ENCODE measurements at places on chromosomes 4 and X.

DNA sequence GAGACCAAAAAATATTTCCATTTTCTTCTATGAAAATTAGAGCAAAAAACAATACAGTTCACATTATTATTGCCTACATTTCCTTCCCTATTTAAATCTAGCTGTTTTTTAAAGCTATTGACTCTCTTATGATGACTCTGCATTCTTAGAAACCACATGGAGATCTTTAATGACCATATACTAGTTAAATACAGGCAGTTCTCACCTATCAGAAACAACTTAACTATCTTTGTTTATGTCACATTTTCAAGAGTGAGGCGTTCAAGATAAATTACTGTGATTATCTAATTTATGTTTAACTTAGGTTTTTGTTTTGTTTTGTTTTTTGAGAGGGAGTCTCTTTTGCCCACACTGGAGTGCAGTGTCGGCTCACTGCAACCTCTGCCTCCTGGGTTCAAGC is 3.0 kb downstream of the CISD2 start:
- DNase-seq: no peak

DNA sequence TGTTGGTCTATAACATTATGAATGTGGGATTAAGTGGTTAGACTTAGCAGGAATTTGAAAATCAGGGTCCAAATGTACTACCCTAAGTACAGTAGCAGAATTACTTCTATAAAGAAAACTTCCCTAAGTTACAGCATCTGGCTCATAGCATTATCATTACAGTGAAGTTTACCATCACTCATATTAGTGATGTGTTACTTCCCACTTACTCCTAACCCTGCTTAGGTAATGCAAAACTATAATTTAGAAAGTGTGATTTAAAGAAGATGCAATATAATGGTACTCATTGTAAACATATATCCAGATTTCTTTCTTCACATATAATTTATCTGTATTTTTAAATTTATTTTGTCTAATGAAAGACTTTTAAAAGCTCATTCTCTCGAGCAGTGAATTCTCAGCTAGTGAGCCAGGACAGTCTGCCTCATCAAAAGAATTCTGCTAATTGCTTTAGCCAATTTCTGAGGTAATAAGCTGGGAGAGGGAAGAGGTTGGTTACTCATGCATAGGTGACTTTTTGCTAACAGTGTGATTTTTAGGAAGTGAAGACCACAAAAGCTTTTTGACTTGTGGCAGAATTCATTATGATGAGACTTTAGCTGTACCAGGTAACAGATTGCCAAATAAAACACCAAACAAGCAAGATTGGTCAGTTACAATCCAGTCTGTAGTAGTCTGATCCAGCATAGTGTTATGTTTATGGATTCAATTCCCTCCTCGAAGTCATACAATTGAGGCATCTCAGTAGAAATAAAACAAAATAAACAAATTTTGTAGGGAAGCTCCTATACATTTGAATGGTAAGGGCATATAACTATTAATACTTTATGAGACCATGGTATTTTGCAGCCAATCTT is 21.0 kb downstream of the PLS3 start:
- DNase-seq: no peak

- no peak for DNase-seq
Measured at GRCh38 chrX:19212037-19212436, 89.8 kb upstream of the ADGRG2 start.

DNA sequence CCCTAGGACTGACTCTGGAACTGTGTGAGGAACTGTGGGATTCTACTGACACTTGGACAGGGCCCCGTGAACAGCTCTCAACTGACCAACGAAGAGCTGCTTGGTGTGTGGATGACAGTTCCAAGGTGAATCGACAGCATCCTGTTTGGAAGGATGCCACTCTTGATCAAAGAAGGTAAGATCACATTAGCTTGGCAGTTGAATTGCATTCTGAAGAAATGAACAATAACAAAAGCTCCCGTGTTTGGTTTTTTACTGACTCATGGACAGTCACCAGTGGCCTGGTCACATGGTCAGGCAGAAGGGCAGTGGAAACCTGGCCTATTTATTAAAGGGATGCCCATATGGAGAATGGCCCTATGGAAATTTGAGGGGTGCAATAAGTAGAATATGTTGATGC is 33.1 kb upstream of the GPR34 start:
- no peak for DNase-seq

GRCh38 chrX:153414856-153415510 is 3.7 kb downstream of the ZFP92 start:
- no peak for DNase-seq

DNA sequence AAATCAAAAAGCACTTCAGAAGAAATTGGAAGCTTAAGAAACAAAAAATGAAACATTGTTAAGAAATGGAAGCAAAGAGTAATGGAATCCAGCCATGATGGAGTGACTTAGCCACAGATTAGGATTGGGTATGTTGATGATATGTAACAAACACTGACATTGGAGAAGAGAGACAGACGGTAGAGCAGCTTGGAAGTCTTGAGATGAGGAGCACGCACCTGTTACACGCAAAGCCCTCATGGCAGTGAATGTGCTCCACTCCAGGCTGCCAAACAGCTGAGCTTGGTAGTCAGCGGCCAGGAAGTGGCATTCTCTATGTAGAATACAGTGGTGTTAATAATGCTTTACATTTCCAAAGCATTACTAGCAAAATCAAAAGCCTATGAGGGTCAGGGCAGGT is 56.9 kb upstream of the GPRIN3 start:
- DNase-seq: no peak

DNA sequence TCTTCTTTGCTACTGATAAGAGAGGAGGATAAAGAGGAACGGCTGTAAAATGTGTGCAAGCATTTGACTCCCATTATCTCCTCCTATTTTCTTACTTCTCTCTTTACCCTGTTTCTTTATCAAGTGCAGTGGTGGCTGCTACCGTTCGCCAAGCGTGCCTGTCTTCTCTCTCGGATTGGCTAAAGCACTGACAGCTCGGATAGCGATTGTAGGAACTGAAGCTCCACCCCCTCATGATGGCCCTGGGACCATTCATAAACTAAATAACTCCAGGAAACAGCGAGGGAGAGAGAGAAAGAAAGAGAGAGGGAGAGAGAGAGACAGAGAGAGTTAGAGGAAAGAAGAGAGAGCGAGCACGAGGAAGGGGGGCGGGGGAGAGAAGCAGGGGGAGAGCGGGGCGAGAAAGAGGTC is 305 bp upstream of the MAB21L2 start:
- no peak for DNase-seq

DNA sequence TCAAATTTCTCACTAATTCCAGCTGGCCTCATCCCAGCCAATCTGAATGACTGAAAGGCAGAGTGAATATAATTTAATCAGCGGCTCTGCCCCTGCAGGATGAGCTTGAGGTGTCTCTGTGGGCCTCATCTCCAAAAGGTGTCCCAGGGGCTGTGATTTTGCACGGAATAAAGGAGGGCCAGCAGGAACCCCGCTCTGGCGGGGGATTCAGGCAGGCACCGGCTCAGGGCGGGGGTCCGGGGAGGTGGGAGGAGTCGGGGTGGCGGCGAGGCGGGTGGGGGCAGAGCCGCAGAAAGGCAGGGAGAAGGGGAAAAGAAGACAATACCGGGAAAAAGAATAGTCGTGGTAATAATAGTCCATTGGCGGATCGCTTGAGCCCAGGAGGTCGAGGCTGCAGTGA is 16.0 kb upstream of the ERCC6L start:
- no peak for DNase-seq

GRCh38 chrX:3445806-3446490 is 99.5 kb upstream of the MXRA5 start:
- no peak for DNase-seq

DNA sequence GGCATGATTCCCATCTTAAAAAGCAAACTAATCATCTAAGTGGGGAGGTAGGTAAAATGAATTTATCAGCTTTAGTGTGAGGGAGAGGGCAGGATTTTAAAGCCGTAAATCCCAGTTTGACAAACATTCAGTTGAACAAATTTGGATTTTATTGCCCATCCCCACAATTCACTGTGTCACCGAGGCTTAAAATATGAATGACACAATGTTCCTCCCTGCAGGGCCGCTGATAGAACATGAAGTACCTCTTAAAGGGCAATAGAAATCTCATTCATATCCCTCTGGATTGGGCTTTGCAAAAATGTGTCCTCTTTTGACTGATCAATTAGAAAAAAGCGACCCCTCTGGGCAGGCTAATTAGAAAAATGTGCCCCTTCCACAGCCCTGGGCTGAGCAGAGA is 45.5 kb upstream of the SMAD1 start:
- no peak for DNase-seq

GRCh38 chr4:110953898-110954297 is 331.0 kb upstream of the PITX2 start:
- DNase-seq: no peak

GRCh38 chr4:71648448-71648847 is 135.4 kb downstream of the GC start:
- no peak for DNase-seq

GRCh38 chr4:4270529-4270928 is 19.4 kb downstream of the LYAR start:
- no peak for DNase-seq

DNA sequence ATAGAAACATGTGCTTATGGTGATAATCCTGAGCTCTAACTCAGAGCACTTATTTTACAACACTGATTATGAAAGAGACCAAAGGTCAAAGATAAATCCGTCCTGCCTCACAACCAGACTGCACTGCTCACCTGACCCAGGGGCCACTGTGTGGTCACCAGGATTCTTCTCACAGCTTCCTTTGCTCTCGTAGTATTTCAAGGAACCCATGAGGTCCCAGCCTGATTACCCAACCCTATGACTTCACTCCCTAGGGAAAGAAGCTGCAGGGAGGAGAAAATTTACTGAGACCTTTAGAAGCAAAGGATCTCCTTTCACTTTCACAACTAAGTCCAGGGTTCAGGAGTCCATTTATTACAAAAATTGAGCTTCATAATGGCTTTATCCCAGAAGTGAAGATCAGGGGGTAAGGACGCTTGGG is 9.6 kb downstream of the SLC25A5 start:
- DNase-seq: no peak

- DNase-seq: peak; percentile 50
Measured at GRCh38 chr4:1748465-1748995, 27.2 kb downstream of the TACC3 start.

DNA sequence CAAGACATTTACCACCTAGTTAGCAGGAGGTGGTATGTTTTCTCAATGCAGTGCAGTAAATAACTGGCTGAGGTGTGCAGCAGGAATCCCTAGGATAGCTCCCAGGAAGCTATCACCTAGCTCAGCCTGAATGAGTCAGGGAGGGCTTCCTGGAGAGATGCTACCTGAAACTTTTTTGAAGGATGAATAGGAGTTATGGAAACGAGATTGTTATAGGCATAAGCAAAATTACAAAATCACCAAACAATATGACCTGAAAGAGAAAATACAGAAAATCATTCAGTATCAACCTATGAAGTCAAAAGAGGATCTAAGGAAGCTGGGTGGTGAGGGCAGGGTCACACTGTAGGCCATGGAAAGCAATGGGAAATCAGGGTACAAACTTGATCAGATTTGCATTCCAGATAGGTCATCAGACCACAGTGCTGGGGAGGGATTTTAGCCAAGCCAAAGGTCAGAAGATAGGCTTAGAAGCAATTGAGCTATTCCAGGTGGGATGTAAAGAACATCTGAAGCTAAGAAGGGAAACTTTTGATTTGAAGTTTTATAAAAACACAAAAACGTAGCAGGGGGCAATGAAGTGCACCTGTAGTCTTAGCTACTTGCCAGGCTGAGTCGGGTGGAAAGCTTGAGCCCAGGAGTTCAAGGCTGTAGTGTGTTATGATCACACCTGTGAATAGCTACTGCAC is 11.3 kb downstream of the AREG start:
- no peak for DNase-seq

GRCh38 chrX:9785944-9786797 is at the start of gene SHROOM2:
Gene SHROOM2 (plus strand): TSS chrX:9786429. CDS start chrX:9786546, 117 bp downstream.
- DNase-seq: no peak

GRCh38 chr4:187178084-187178483 is 454.4 kb upstream of the FAT1 start:
- DNase-seq: no peak

DNA sequence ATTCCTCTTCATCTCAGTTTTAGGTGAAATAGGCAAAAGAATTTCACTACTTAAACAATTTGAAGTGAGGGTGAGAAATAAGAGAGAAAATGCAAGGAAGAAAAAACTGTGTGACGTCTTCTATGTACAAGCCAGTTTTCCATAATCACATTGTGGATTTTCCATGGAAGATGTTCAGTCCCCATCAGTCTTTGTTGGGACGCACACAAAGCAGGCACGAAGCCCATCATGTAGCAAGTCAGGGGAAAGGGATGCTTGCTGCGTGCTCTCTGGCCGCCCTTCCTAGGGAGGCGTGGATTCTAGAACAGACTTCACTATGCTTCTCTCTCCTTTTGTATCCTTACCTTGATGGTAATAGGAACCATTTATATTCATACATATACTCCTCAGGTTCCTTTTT is 54.7 kb downstream of the RBPJ start:
- no peak for DNase-seq

GRCh38 chr4:107862658-107863057 is 37.9 kb downstream of the SGMS2 start:
- DNase-seq: no peak

DNA sequence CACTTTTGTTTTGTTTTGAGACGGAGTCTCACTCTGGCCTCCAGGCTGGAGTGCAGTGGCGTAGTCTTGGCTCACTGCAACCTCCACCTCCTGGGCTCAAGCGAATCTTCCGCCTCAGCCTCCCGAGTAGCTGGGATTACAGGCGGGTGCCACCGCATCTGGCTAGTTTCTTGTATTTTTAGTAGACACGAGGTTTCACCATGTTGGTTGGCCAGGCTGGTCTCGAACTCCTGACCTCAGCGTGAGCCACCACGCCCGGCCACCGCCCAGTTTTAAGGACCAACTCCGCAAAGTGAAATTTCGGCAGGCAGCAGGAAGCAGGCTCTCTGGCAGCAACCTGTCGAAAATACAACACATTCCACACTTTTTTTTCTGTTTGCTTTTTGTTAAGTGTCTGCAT is 13.4 kb downstream of the DHRSX start:
- no peak for DNase-seq

DNA sequence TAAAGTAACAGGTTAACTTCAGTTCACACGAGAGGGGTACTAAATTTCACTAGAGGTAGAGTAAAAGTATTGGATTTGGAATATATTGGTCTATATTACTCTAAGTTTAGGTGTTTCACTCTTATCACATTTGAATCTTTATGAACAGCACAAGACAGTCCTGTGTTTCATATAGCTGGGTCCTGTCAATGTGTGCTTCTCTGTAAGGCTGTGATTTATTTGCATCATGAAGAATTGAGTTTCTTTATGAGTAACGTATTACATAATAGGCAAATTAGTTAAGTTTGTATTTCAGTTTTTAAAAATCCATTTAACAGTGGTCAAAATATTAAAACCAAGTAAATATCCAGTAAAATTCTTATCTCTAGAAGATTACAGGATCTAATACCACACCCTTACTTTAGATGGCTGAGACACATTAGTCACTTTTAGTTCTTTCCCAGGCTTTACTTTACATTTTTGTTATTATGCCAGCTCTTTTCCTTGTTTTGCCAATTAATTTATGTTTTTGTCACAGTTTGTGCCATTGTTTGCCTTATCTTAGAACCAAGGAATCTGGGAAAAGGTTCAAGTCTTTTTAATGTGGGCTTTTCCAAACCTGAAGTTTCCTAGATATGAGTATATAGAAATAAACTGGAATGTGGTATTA is 32.1 kb downstream of the NUDT6 start:
- no peak for DNase-seq

All from effector memory CD4-positive, alpha-beta T cell (primary cell).